SJSA1 (cell line): ENCODE measurements at places on chromosomes 1 and 21. TPM values are rescaled to one million over a fixed set of nuclear protein-coding genes. Genes with fewer than 3 reads are reported as not detected.

DNA sequence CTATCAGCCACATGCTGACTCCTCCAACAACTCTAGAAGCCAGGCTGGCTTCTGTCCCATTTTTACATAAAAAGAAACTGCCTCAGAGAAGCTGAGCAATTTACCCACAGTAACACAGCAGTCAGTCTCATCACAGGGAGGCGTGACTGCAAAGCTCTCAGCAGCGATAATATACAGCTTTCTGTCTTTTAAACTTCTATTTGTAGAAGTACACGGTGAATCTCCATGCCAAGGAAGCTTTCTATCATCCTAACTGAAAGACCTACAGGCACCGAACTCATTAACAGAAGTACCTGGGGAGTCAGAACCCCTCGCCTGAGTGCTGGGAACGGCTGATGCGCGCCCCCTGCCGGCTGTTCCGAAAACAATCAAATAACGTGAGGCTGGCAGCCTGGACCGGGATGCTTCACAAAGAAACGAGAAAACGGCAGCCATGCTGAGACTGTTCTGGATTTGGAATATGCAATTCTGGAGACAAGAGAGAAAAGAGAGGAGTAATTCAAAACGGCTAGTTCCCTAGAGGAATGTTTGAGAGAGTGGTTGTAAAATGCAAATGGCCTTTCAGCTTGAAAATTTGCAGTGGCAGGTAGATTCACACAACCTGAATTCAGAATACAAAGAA lies 43.5 kb upstream of the RAB4A start:
- DNase-seq, result peak; percentile 70

DNA sequence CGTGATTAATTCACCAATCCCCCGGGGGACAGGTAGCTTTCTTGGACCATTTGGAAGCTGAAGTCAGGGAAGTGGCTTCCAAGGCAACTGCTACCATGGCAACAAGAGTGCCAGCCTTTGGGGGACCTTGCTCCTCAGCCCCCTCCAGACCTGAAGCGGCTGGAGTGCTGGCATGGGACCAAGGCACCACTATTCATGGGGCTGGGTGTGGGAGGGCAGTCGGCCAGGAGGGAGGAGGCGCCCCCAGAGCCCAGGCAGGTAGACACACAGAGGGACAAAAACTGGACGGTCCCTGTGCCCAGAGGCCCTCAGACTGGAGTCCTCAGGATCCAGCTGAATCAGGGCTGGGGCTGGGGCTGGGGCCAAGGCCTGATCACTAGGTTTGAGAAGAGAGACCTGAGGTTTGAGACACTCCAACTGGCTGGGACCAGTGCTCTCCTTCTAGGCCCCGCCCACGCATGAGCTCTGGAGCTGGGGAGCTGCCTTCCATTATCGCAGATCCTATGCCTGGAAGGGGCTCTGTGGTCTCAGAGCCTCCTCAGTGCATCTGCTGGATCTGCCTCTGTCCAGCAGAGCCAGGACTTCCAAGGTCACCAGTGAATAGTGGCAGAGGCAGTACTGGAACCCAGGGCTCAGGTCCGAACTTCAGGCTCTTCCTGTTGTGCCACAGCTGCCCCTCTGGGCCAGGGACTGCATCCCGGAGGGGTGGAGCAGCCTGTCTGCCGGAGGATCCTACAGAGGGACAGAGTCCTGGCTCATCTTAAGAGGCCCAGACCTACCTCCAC lies 3.3 kb upstream of the KNCN start:
- no peak for DNase-seq

GRCh38 chr1:84379917-84380180 lies 18.4 kb upstream of the DNASE2B start:
- DNase-seq, result no peak

The POU3F1 gene
- total RNA-seq, result 0.26 TPM in 1 of 2 replicates, not detected in the other

GRCh38 chr1:12142891-12143630 lies 23.7 kb upstream of the TNFRSF1B start:
- DNase-seq, result no peak

The OR2T35 gene
- not detected in 2 replicates for total RNA-seq

DNA sequence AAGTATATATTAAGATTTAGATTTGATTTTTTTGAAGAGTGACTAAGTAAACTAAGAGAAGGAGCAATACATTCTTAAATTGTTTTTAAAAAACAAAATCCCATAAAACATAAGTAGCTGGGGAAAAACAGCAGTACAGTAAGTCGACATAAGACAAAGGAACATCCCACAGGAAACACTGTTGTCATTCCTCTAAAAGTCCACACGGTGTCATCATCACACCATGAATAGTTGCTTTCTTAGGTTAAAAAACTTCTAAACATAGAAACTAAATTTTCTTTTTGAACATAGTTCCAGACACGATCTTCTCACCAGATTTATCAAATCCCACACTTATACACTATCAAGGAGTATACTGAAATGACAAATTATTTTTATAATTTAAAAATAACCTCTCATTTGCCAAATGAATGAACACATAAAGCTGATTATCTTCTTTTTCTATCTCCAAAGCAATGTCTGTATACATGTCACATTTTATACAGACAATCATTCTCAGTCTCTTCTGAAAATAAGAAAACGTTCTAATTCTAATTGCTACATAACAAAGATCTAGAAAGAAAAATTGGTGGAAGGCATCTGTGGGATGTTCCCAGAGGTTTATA lies 15.8 kb downstream of the ODF2L start:
- peak; percentile 45 for DNase-seq

DNA sequence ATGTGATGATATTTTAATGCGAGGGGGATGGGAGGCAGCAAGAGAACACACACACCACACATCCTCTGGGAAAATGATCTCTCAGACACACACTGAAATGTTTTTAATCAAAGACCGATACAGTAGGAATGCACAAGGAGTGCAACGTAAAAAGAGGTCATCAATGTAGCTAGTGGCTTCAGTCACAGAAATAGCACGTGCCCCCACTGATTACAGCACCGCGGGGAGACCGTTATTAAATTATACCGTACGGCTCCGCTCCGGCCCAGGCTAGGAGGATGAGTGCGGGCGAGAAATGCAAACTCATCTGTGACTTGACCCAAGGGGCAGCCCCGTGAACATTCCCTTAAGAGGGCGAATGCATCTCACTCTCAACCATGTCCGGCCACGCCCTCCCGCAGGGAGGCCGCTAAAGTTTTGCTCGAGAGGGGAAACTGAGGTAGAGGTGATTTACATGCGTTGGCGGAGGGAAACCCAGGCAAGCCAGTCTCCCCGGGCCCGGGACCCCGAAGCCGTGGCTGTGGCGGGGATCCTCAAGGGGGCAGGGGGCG lies 552 bp downstream of the UBR4 start:
- no peak for DNase-seq

GRCh38 chr1:10939654-10940450 lies 72.6 kb upstream of the TARDBP start:
- DNase-seq, result no peak

DNA sequence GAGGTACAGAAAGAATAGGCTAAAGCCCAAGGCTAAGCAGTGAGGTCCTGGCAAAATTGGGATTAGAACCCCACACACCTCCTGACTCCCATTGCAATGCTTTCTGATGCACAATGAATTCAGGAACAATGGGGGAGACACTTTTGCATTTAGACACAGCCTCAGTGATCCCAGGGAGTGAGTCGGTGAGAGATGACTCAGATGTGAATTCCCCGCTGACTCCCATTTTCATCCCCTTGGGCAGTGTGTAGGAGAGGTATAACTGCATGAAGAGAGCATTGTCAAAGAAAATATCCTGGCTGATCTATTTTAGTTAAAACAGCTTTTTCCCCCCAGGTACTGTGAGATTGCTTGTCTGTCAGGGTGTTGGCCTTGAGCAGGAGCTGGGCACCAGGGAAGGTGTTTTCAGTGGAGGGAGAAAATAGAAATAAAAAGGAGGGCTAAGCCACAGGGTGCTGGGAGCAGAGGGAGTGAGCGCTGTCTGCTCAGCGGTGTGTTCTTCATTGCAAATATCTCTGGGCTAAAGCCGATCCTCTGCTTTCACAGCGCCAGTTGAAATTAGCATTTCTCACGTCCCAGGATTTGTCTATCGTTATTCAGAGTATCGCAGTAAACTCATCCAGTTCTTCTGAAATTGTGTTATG lies 247.7 kb upstream of the PTBP2 start:
- DNase-seq, result peak; percentile 60

DNA sequence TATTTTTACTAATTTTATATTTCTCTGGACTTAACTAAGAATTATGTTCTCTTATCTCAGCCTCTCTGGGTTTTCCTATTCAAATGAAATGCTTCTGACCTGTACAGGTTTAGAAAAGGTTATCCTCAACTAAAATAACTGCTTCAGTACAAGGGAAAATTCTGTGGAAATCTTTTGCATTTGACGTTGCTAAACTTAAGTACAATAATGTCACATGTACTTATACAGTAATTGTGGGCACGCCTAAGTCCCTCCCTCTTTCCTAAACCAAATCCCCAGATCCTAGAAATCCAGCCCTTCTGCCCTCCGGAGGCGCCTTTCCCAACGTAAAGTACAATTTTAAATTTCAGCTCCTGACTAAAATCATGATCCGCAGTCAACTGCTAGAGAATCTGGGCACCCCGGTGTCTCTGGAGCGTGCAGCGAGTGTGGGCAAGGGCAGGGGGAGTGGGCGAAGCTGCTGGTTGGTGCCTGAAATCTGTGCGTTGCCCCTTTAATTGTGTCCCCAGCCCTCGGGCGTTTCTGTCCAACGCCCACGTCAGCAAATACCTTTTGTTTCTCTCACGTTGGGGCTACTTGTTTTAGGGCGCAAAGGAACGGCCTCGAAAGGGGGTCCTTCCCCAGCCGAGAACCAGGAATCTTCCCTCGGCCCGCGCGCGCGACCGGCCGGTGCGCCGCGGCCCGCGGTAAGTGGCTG lies at the start of gene ZBTB8A:
Gene ZBTB8A (plus strand): TSS at position 541 of the 697 bp plus-strand sequence. CDS start 53,505 bp downstream, outside the sequence.
- DNase-seq, result peak; percentile 76

The HCRTR1 gene
- not detected in 2 replicates for total RNA-seq

GRCh38 chr1:55179177-55179835 lies 35.9 kb downstream of the USP24 start:
- no peak for DNase-seq

The TMEM81 gene
- total RNA-seq, result 2.1 and 2.3 TPM in 2 replicates

GRCh38 chr21:15894596-15894995 lies 164.8 kb downstream of the USP25 start:
- no peak for DNase-seq

- no peak for DNase-seq
These were observed 7.7 kb upstream of the PHC2 start for GRCh38 chr1:33438364-33439160.

DNA sequence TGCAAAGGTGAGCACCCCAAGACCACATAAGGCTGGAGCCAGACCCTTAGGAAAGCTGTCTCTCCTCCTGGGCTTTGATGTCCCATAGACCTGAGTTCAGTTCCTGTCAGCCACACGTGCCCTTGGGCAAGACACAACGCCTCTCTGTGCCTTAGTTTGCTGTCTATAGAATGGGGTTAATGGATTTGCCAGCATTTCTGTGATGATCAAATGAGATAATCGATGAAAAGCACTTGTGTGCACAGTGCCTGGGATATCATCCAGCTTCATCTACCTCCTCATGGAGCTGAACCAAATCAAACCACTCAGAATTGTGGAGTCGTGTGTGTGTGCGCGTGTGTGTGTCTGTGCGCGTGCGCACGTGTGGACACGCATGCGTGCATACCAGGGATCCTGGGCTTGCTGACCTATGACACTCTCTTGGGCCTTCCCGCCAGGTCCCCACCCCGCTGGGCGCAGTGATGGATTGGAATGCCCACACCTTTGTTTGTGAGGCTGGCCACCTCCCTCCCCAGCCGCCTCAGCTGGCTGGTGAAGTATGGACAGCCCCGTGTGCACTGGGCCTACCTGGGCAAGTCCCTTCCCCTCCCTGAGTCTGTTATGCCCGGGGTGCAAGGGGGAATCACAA lies 5.2 kb downstream of the TTC22 start:
- DNase-seq, result no peak
